ENCODE measurements at places on chromosomes 16 and 17. TPM values are rescaled to one million over a fixed set of nuclear protein-coding genes. Genes with fewer than 3 reads are reported as not detected.

- DNase-seq = no peak
Observed at GRCh38 chr16:4089811-4090301, 26.4 kb downstream of the ADCY9 start.

GRCh38 chr17:61149862-61150362 lies 249.7 kb upstream of the TBX2 start:
- DNase-seq = no peak

GRCh38 chr17:27322690-27323508 lies 29.0 kb downstream of the WSB1 start:
- DNase-seq = no peak

GRCh38 chr17:17846645-17847044 lies 9.9 kb upstream of the SREBF1 start:
- DNase-seq = no peak

GRCh38 chr16:50615891-50616290 lies 65.2 kb downstream of the SNX20 start:
- no peak for DNase-seq

The IRX3 gene
- 9.2 TPM for total RNA-seq
